ENCODE measurements at places on chromosomes 13 and 19.

GRCh38 chr19:7488736-7489353, at the start of gene PEX11G:
PEX11G (minus strand) TSS chr19:7489035; CDS start chr19:7489010, 25 bp downstream.
- DNase-seq: peak; percentile 74

- no peak for DNase-seq
Measured at GRCh38 chr19:1817553-1818179, 5.6 kb upstream of the ATP8B3 start.

- DNase-seq: no peak
Measured at GRCh38 chr19:459724-460511, 915 bp downstream of the SHC2 start.

DNA sequence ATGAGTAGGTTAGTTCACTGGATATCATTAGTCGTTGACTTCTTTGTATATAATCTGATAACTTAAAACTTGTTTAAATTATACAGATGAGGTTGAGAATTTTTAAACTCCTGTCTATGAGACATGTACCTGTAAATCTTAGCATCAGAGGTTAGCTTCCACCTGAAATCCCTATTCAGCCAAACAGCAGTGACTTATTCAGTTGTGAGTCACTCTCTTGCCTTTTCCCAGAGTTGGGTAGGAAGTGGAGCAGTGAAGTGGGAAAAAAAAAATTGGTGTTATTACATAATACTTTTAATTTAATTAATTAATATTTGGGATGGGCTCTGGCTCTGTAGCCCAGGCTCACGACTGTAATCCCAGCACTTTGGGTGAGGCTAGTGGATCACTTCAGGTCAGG, 32.9 kb downstream of the ZNF701 start:
- peak; percentile 4 for DNase-seq

DNA sequence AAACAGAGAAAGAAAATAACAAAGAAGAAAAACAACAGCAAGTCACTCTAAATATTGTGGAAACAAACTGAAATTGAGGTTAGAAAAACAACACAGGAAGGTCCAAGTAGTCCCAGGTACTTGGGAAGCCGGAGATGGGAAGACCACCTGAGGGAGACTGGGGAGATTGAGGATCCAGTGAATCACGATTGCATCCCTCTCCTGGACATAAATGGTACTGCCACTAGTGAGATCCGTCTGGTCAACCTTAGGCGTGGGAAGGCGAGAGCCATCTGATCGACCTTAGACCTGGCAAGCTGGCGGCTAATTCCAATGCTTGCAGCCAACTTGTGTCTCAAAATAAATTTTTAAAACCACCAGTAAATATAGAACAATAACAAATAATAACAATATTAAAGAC, 81.9 kb downstream of the ZNF726 start:
- no peak for DNase-seq

DNA sequence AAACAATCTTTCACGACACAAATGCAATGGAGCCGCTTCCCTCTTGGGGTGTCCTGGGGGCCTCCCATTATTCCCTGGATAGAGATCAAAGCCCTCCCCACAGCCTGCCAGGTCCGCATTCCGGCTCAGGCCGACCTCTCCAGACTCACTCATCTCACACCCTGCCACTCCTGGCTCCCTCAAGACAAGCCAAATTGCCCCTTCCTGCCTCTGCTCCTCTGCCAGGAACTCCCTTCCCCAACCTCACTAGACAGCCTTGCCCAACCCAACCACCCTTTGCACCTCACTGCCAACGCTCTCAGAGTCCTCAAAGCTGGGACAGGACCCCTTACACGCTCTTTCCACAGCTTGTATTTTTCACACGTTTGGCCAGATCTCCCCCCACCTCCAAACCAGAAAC, 1.5 kb downstream of the ABHD17A start:
- DNase-seq: no peak

- no peak for DNase-seq
Measured at GRCh38 chr13:101452519-101453485, at the start of gene ITGBL1. ITGBL1 (plus strand) TSS chr13:101452675; CDS start chr13:101452834, 159 bp downstream.

DNA sequence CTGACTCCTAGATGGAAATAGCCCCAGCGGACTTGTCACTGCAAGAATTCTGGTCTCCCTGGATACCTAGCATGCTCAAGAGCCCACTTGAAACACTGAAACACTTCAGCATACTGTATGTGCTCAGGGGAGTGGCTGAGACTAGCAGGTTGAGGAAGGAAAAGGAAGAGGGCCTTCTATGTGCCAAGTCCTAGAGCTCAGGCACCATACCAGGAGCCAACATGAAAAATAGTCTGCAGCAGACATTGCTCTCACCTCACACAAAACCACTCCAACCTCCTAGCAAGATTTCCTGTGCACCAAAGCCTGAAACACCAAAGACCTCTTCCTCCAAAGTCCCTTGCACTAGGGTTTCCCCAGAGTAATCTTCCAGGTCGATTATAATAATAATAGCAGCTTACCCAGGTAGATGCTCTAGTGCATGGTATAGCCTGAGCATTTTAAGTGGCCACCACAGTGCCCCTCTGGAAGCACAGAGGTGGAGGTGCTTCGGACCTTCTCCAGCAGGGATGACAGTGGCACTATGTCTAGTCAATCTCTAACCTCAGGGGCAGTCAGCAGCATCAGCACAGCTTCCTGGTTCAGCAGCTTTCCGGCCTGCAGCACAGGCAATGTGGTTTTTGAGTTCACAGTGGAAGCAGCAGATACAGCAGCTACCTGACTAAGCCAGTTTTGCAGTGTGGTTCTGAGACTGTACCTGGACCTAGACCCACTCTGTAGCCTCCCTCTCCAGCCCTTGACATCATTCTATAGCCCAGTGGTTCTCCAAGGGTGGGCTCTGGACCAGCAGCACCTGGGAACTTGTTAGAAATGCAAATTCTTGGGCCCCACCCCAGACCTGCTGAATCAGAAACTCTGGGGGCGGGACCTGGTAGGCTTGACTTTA, 45.6 kb upstream of the UBE2L5 start:
- no peak for DNase-seq

- DNase-seq: no peak
Measured at GRCh38 chr19:3520166-3521103, 14.3 kb downstream of the FZR1 start.

GRCh38 chr13:25649001-25649633, 277.3 kb downstream of the ATP8A2 start:
- DNase-seq: no peak

GRCh38 chr13:110539894-110540293, 21.6 kb downstream of the RAB20 start:
- DNase-seq: no peak

DNA sequence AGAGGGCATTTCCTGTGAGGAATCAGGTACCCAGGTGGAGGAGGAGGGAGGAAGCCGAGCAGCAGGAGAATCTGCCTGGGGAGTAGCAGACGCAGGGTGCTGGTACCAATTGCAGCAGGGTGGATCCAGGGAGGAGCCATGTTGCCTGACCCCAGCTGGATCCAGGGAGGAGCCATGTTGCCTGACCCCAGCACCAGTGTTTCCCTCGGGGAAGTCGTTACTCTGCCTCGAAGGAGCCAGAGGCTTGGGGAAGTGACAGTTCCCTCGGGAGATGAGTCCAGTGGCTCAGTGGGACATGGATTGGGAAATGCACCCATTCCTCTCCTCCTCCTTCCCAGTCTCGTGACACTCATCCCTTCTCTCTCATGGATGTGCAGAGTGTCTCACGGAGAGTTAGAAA, 31.5 kb downstream of the LAIR2 start:
- DNase-seq: no peak

- no peak for DNase-seq
Measured at GRCh38 chr19:45954156-45954555, 19.5 kb downstream of the NOVA2 start.

GRCh38 chr19:15161028-15161984, 39.5 kb downstream of the NOTCH3 start:
- no peak for DNase-seq

- peak; percentile 57 for DNase-seq
Measured at GRCh38 chr13:40920826-40921225, 98.3 kb downstream of the ELF1 start.

GRCh38 chr13:92313382-92313781, 913.2 kb upstream of the GPC6 start:
- no peak for DNase-seq

- no peak for DNase-seq
Measured at GRCh38 chr13:96172066-96172465, 82.2 kb downstream of the HS6ST3 start.

- DNase-seq: no peak
Measured at GRCh38 chr13:24681930-24682329, 1.7 kb downstream of the ATP12A start.

DNA sequence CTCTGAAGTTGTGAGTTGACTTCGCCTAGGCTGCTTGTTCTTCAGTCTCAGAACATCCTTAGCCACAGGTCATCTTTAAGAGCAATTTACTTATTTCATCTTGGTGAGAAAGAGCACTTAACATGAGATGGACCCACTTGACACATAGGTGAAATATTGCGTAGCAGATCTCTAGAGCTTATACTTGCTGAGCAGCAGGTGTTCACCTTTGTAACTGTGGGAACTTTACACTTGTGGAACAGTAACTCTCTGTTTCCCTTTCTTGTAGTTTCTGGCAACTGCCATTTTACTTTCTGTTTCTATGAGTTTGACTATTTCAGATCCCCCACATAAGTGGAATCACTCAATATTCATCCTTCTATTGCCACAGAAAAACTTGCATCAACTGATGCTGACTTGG, 95.7 kb downstream of the SLC10A2 start:
- no peak for DNase-seq

DNA sequence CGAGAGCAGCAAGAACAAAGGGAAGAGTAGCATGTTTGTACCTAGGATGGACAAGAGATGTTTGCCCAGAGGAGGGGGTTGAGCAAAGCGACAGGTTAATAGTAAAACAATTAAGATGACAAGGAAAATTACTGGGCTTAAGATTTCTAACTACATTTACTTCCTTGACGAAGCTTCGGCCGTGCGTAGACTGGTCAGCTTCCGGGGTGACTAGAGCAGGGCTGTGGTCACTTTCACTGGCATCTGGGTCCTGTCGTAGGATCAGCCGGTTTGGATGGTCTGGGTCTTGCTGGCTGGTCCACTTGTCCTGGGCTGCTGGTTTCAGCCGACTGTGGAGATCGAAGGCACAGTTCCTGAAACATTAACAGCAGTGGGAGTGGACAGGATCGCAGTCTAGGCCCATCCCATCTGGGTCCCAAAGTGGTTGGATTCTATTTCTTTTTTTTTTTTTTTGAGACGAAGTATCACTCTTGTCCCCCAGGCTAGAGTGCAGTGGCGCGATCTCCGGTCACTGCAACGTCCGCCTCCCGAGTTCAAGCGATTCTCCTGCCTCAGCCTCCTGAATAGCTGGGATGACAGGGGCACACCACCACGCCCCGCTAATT, 5.0 kb upstream of the BSG start:
- DNase-seq: no peak

DNA sequence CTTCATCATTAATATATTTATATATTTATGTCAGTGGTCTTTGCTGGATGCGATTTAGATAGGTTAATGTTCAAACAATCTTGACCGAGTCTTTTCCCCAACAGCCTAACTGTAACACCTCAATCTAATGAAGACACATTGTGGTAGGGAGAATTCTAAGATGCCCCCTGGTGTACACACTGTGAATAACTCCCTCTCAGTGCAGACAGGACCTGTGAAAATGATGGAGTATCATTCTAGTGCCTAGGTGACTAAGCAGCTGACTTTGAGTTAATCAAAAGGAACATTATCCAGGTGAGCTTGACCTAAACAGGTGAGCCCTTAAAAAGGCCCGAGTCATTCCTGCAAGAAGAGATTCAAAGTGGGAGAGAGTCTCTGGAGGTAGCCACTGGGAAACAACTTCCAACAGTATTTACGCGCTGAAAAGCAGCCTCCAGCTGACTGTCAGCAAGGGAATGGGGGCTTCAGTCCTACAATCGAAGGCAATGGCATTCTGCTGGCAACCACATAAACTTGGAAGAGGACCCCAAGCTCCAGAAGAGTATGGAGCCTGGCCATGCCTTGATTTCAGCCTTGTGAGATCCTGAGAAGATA, 28.0 kb upstream of the KBTBD7 start:
- peak; percentile 65 for DNase-seq

DNA sequence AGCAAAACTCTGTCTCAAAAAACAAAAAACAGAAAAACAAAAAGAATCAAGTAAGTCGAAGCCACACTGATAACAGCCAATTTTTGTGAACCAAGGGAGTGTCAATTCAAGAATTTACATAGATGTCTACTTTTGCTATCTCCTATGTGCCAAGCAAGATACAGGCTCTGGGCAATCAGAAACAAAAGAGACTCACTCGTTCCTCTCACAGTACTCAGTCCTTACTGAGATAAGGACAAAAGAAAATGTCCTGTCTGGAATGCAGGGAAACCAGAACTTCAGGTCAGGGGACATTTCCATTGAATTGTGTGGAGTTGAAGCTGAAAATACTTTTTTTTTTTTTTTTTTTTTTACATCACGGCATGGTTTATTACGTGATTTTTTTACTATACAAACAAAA, 53.0 kb downstream of the NLRP12 start:
- no peak for DNase-seq

- DNase-seq: no peak
Measured at GRCh38 chr19:19421299-19421696, 15.8 kb downstream of the GATAD2A start.

DNA sequence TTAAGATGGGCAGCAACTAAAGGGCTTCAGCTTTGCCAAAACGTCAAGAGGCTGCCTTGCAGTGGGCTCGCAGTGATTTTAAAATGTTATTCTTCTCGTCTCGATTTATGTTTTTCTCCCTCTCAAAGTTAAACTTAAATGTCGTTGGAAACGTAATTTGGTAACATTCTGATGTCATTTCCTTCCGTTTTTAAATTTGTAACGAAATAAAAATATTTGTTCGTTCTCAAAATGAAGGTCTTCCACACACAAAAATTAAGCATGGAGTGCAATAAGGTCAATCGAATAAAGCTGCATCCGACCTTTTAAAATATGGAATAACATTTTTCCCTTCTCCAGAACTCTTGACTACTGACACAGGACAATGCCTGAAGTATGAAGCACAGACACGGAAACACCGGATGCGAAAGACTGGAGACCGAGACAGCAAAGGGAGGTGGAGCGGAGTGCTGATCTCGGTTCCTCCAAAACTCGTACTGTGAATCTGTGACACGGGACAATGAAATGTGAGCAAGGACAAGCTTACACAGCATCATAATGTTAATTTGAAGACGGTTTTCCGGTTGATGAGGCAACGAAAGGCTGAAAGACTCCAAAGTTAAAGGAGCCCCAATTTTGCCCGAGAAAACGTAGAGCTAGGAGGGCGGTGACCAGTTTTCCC, 850 bp downstream of the MTMR6 start:
- peak; percentile 22 for DNase-seq

DNA sequence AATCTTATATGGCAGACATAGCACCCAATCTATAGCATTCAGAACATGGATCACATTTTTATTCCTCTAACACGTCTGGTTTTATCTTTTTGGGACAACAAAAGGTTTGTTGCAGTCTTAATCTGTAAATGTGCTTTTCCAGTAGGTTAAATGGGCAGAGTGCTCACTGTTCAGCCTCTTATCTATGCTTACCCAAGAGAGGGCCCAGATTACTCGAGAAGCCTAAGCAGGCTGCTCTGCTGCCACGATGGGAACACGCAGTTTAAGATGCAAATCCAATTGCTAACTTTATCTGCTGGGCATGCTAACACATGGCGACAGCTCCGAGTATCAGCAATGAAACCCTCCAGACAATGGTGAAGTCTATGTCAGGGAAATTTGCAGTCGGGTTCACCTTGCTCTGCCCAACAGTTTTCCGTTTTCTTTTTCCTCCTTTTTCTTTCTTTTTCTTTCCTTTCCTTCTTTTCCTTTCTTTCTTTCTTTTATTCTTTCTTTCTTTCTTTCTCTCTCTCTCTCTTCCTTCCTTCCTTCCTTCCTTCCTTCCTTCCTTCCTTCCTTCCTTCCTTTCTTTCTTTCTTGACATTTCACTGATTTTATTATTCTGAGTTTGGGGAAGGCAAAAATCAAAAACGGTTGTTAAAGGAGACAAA, 115.3 kb downstream of the RBM26 start:
- DNase-seq: no peak
